Brain (organoid and tissue), 16 donors: ENCODE measurements at places on chromosomes 13 and 19.
A peak's percentile ranks its signal among the peaks of the same experiment; 100 is the strongest.

DNA sequence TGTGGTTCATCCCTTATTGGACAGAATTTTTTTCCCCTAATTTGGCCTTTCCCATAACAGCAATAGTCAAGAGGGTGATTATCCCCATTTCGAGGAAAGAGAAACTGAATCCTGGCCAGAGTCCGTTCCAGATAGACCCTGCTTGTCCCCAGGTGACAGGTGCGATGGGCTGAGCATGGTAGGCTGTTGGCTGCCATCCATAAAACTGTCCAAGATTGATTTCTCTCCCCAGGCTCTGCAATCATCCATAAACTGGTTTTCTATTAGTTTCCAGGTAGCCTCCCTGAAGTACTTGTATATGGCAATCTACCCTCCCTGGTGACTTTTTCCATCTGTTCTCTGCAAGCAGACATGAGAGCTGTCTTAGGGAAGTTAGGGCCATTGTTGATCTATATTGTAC is 25.4 kb downstream of the SERP2 start:
- DNase-seq: peak; percentile 55

- peak; percentile 65 for DNase-seq
These were observed 607.6 kb downstream of the FGF9 start for GRCh38 chr13:22278336-22278929.

- peak; percentile 30 for DNase-seq
These were observed 149.7 kb upstream of the ZNF536 start for GRCh38 chr19:30222428-30222873.

- DNase-seq: no peak
These were observed 33.7 kb downstream of the NFILZ start for GRCh38 chr19:8663920-8664670.

- DNase-seq: no peak
These were observed 218.4 kb upstream of the TMTC4 start for GRCh38 chr13:100892981-100893380.

GRCh38 chr13:110771194-110771593 is 57.7 kb downstream of the ING1 start:
- DNase-seq: no peak

- no peak for DNase-seq
These were observed 30.1 kb downstream of the ZC3H13 start for GRCh38 chr13:46022481-46022880.

DNA sequence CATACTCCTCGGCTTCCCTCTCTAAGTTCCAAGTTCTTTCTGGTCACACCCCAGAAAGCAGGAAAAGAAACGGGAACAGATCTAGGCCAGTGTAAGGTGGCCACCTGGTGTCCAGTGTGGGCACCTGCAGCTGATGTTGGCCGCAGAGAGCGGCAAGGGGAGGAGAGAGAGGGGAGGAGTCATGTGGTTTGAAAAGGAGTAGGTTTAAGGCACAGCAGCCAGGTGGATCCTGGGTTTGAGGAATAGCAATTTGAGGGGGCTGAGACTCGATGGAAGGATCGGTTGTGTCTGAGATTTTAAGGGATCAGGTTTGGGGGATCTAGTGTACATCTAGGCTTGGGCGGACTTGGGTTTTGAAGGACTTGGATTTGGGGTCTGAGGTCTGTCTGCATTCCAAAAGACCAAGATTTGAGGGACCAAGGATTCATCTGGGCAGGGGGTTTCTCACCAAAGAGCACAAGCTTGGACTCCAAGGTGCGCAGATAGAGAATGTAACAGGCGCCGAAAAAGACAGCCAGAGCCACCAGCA is 1.2 kb downstream of the RABAC1 start:
- DNase-seq: peak; percentile 42

GRCh38 chr13:105914291-105915036 is 621.0 kb downstream of the EFNB2 start:
- DNase-seq: no peak

- DNase-seq: no peak
These were observed 117.1 kb upstream of the TSC22D1 start for GRCh38 chr13:44693156-44693764.

DNA sequence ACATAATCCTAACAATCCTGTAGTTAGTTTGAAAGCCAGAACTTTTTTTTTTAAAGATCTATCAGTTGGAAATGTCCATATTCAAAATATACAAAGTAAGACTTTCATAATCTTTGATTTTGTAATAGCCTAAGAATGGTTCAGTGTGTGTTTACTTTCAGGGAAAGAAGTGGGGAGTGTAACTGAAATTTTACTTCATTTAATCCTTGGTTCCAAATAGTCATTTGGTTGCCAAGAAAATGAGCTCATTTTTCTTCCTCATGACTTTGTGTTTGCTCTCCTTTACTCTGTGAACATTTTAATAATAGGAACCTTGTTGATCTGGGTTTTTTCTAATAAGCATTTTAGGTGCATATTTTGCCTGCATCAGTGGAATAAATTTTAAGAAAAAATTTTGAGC is 278.8 kb downstream of the SLITRK6 start:
- no peak for DNase-seq
